ENCODE measurements at places on chromosomes 6 and 20.

DNA sequence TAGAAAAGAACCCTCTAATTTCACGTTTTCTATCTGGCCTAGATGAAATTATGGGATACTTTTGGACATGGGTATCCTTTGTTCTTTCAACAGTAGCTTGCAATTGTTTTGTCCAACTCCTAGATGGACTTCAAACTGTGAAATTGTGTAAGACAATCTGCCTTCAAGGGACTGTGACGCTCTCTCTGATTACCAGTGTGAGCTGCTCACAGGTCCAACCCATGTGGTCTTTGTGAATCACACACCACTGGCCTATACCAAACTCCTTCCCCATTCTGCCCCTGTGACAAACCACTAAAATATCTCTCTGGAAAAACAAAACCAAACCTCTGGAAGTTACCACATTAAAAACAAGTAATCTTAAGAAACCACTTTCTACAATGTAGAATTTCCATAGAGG is 59.5 kb downstream of the NINL start:
- no peak for DNase-seq

DNA sequence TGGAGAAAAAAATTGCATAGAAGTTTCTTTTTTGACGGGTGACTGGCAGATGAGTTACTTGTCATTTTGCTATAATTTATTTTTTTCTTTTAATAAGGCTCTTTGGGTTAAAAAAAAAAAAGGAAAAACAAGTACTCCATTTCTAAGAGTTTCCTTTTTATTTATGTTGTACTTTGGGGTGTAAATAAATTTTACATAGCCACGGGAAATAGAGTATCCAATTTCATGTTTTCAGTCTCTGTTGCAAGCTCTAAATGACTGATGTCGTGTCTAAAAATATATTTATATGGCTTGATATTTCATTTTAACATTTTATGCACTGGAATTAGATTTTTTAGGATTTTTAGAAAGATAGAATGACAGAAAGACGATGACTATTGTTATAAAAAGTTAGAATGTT is 3.4 kb downstream of the EYA4 start:
- no peak for DNase-seq

- no peak for DNase-seq
Observed at GRCh38 chr6:12969966-12970365, 253.4 kb downstream of the PHACTR1 start.

GRCh38 chr6:122405417-122405816 is 6.0 kb downstream of the HSF2 start:
- DNase-seq: no peak

- no peak for DNase-seq
Observed at GRCh38 chr6:70277470-70277869, 25.4 kb downstream of the COL9A1 start.

DNA sequence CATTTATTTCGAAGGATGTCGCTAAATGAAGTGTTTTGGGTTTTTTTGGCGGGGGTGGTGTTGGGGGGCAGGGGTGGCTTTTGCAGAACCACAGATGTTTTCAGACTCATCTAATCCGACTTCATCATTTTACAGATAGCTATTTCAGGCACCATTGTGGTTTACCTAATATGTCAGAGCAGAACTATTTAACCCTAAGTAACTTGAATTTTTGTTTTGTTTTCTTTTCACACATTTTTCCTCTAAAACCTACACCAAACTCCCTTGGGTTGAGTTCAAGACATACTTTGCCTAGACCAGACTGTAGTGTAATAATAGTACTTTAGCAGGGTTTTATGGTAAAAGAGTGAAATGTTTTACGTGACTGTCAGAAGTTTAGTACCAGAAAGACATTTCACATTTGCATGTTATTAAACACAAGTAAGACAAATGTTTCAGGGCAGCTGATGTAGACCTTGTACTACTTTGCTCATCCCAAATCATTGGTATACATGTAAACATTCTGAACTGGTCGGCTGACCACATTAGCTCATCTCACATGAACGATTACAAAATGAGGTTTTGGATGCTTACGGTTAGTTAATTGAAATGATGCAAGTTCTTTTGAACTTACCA is 37.7 kb downstream of the MAP3K4 start:
- DNase-seq: no peak

All from activated naive CD8-positive, alpha-beta T cell treated with anti-CD3 and anti-CD28 coated beads for 36 hours (primary cell).